Fibroblast of villous mesenchyme (primary cell): ENCODE measurements at places on chromosomes 16 and 17. TPM values are rescaled to one million over a fixed set of nuclear protein-coding genes. Genes with fewer than 3 reads are reported as not detected.

TSPOAP1 gene
- 0.86 and 2.3 TPM in 2 replicates for total RNA-seq

KARS1 gene
- total RNA-seq, result 139 and 157 TPM in 2 replicates

CMTM2 gene
- total RNA-seq, result not detected in 2 replicates

TPPP3 gene
- 0.86 and 0.97 TPM in 2 replicates for total RNA-seq

SLC16A13 gene
- total RNA-seq, result 1.3 TPM in 2 replicates

CASKIN2 gene
- 7.4 and 9.5 TPM in 2 replicates for total RNA-seq

TLK2 gene
- 49.3 and 60.0 TPM in 2 replicates for total RNA-seq

TOX3 gene
- not detected in 2 replicates for total RNA-seq

KCNJ16 gene
- total RNA-seq, result not detected in 2 replicates

CTRB1 gene
- total RNA-seq, result not detected in 2 replicates

CD300LB gene
- total RNA-seq, result not detected in 2 replicates

TBC1D3G gene
- not detected in 2 replicates for total RNA-seq

CTRL gene
- 1.3 TPM in 1 of 2 replicates, not detected in the other for total RNA-seq

ZFHX3 gene
- 3.9 and 6.8 TPM in 2 replicates for total RNA-seq

CCL17 gene
- not detected in 2 replicates for total RNA-seq

MFAP4 gene
- 17.7 and 28.7 TPM in 2 replicates for total RNA-seq

MRM3 gene
- total RNA-seq, result 10.8 and 17.4 TPM in 2 replicates

CDRT15L2 gene
- not detected in 2 replicates for total RNA-seq

CD300E gene
- total RNA-seq, result not detected in 2 replicates
